ENCODE measurements at places on chromosomes 12 and 14.

DNA sequence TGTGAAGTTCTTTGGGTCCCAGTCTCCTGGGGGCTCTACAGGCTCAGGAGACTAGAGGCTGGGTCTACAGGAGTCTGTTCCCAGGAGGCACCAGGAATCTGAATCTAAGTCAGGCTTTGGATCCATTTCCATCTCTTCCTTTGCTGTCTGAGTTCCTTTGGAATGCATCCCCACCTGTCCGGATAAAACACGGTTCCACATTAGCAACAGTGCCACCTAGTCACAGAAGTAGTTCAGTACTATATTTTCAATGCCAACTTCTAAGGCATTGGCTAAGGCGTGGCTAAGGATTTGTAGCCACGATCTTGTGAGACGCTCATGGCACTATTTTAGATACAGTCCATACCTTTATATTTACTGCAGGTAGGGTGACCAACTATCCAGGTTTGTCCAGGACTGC, 15.1 kb downstream of the ZC2HC1C start:
- DNase-seq = no peak

DNA sequence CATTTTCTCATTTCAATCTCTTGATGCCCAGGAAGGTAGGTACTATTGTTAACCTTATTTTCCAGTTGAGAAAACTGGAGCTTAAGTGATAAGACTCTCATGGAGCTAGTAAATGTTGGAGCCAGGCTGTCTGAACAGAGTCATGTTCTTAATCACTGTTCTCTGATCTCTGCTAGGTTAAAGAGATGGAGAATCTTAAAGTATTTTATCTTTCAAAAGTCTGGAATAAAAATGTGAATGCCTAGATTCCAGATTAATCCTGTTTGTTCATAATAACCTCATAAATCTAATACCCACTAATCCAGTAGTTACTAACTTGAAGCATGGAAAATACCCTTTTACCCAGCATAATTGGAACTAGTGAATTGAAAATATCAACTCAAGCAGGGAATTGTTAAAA, 341.0 kb upstream of the RGS6 start:
- DNase-seq = no peak

DNA sequence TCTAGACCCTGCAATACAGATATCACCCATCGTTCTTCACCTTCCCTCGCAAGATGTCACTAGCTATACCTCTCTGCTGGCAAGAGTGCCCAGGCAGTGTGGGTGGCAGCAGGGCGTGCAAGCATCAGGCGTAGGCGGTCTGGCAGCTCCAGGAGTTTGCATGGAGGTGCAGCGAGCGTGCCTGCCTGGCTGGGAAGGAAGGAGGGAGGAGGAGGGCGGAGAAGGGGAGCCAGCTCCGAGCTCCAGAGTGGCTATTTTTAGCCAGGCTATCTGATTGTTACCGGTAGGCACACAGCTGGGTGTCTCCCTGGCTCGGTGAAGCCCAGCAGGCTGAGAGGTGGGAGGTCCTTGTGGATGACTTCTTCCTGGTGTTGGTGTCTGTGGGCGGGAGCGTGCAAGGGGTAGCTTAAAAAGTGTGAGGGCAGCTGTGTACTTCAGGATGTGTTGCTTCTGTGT, 6.2 kb downstream of the FOXJ2 start:
- DNase-seq = peak; percentile 86

DNA sequence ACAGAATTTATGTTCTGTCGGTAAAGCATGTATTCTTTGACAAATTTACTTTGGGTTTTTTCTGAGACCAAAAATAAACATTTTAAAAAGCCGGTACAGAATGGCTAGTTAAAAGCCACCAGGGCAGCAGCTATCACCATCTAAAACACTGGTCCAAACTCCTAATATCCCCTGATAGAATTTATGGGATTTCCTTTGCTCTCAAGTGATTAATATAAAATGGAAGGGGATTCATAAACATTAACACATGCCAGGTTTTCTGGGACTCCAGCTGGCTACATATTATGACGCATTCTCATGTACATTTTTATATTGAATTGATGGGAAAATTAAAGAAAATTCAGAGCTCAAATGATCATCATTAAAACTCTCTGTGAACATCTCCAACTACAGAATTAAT, 640.8 kb downstream of the C12orf50 start:
- DNase-seq = no peak

Data from cerebellum (tissue), 4 donors.